ENCODE measurements at places on chromosomes 7 and 10.

DNA sequence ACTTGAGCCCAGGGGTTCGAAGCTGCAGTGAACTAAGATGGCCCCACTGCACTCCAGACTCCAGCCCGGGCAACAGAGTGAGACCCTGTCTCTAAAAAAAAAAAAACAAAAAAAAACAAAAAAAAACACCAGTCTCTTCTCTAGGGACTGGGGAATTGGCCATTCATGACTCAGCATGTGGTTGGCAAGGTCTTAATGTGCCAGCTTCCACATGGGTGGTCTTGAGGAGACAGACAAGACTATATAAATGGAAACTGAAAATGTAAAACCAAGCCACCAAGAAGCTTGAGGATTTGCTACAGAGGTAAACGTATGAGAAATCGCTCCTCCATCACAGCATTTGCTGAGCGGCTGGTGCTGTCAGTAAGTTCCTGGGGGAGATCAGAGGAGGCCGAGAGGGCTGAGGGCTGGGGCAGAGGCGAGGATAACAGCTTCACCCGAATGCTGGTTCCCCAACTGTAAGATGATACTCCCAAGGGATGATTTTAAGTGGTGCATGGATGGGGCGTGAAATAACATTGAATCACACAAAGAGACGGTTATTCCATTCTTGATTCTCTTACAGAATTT is 128.7 kb downstream of the C10orf105 start:
- no peak for DNase-seq

GRCh38 chr10:129962031-129962871 is 1.8 kb downstream of the EBF3 start:
- DNase-seq = no peak

DNA sequence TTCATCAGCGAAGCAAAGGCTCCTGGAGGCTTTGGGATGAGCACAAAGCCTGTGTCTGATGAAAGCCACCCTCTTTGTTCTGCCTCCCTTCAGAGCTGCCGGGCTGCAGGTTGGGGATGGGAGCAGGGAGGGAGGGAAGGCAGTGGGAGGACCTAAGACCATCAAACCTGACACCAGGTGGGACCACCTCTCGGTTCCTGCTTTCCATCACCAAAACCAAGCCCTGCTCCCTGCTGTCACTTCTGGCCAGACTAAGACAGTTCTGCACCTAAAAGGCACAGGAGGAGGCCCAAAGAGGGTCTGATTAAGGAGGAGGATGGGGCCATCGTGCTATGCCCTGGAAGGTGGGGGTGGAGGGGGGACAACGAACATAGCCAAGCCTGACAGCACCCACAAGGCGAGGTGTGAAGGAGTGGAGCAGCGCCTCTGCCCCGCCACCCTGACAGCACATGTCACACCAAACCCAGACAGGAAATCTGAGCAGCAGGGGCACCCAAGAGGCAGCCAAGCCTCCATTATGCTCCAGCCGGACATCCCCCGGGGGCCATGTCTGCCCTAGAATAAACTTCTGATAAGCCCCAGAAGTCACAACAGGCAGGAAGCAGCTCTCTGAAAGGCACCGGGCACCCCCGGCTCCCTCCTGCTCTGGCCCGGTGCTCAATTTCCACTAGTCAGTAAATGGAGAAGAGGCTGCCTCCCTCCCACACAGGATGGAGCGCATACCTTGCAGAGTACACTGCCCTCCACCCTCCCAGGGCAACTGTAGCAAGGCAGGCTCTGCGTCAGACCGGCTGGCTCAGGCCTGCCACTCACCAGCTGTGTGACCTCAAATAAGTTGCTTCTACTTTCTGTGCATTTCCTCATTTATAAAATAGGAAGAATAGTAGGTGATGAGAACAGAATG is 48.9 kb downstream of the DLG5 start:
- no peak for DNase-seq

- peak; percentile 23 for DNase-seq
Observed at GRCh38 chr7:12067156-12067831, 143.8 kb upstream of the TMEM106B start.

GRCh38 chr7:55129541-55130394 is 111.0 kb downstream of the EGFR start:
- DNase-seq = no peak

DNA sequence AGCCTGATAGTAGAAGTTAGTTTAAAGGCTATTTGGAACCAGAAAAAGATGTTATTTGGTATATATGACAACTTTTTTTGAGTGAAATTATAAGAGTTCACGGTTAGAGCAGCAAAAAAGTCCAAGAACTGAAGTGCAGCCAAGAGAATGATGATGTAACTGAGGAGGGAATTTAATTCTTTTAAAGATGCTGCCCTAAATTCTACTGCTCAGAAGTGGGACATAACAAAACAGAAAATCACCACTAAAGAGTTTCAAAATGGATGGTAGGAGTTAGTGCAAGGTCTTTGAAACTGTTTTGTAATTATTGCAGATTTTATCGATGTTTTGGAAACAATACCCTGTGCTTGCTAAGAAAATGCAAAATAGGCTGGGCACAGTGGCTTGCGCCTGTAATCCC is 6.5 kb downstream of the SAMD8 start:
- no peak for DNase-seq

DNA sequence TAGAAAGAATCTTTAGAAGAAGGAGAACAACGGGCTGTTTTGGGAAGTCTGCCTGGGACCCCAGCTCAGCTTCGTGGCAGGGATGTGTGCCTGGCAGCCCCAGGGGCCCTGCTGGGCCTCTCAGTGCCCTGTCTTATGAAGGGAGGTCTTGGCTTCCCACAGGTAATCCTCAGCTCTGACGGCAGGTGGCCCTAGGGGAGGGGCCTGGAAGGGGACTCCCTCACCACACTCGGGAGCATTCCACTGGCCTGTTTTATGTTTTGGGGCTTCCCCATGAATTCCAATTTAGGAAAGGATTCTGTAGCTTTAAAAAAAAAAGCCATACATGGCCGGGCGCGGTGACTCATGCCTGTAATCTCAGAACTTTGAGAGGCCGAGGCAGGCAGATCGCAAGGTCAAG is 3.0 kb upstream of the DMBT1 start:
- DNase-seq = no peak

- no peak for DNase-seq
Observed at GRCh38 chr7:90982228-90982627, 282.0 kb upstream of the FZD1 start.

GRCh38 chr7:138890499-138891445 is 90.4 kb downstream of the KIAA1549 start:
- no peak for DNase-seq

- no peak for DNase-seq
Observed at GRCh38 chr10:5977471-5978229, at the start of gene IL15RA. IL15RA (minus strand) TSS chr10:5977543; CDS start chr10:5977492, 51 bp downstream.

DNA sequence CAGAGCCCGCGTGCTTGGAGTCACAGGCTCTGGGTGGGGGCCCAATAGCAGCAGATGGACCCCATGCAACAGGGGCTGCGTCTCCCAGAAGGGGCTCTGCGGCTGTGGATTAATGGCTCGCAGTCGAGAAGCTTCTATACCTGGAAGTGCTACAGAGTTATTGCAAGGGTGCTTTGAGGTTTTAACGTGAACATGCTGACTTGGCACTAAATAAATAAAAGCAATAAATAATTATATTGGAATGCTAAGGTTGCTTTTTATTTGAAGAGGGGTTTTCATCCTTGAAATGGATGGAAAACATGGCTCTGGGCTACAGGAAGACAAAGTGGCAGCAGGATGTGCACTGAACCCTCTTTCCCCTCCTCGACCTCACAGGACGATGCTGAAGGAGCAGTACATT is 122.4 kb downstream of the PAXIP1 start:
- DNase-seq = no peak

- no peak for DNase-seq
Observed at GRCh38 chr7:128361411-128362379, at the start of gene PRRT4. PRRT4 (minus strand) TSS chr7:128361690.

- DNase-seq = no peak
Observed at GRCh38 chr7:12174931-12175330, 36.2 kb upstream of the TMEM106B start.

All from NCI-H1048 (cell line).